ENCODE measurements at places on chromosomes 5 and 9. TPM values are rescaled to one million over a fixed set of nuclear protein-coding genes. Genes with fewer than 3 reads are reported as not detected.

DNA sequence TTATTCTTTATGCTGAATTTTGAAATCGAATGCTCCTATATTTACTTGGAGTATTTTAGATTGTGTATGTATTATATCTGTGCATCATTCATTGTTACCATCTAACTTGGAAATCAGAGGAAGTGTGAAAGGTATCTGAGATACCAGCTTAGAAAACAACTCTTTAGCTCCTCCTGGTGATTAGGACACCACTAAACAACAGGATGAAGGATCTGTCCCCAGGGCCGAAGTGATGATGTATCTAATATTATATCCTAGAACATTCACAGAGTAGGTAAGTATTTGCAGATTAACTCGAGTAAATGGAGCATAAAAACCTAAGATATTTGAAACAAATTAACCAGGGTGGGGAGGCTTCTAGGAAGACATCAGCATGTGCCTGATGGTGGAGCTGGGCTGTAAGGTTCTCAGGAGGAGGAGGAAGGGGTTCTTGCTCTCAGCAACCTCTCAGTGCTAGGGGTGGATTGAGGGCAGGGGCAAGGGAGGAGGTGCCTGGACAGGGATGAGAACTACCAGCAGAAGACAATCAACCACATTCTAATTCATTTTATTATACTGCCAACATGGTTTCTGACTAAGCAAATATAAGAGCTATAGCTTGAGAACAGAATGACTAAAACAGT is 2.6 kb upstream of the NFIL3 start:
- H3K27ac ChIP-seq = no peak overlapping the region
- H3K4me3 ChIP-seq = no peak overlapping the region
- peak; percentile 63 for DNase-seq
- peaks cover 6% of the 10 kb centered on the region for H3K4me1 ChIP-seq

The TAS2R1 gene
- total RNA-seq = 0.85 TPM

GRCh38 chr9:19583890-19584289 is 175.1 kb downstream of the ACER2 start:
- H3K4me1 ChIP-seq = no peaks in the 10 kb centered on the region
- no peak for DNase-seq
- H3K4me3 ChIP-seq = no peak overlapping the region
- H3K27me3 ChIP-seq = no peaks in the 10 kb centered on the region
- no peaks in the 10 kb centered on the region for H3K36me3 ChIP-seq
- H3K27ac ChIP-seq = no peak overlapping the region

GRCh38 chr9:101711330-101711941 is 27.0 kb downstream of the GRIN3A start:
- no peak for DNase-seq
- H3K27ac ChIP-seq = no peak overlapping the region
- H3K36me3 ChIP-seq = no peaks in the 10 kb centered on the region
- H3K4me1 ChIP-seq = no peaks in the 10 kb centered on the region

GRCh38 chr9:133102190-133103021 is 18.6 kb downstream of the RALGDS start:
- no peaks in the 10 kb centered on the region for H3K4me1 ChIP-seq
- H3K4me3 ChIP-seq = no peak overlapping the region
- H3K27ac ChIP-seq = no peak overlapping the region
- no peaks in the 10 kb centered on the region for H3K27me3 ChIP-seq
- peaks cover 38% of the 10 kb centered on the region for H3K36me3 ChIP-seq

DNA sequence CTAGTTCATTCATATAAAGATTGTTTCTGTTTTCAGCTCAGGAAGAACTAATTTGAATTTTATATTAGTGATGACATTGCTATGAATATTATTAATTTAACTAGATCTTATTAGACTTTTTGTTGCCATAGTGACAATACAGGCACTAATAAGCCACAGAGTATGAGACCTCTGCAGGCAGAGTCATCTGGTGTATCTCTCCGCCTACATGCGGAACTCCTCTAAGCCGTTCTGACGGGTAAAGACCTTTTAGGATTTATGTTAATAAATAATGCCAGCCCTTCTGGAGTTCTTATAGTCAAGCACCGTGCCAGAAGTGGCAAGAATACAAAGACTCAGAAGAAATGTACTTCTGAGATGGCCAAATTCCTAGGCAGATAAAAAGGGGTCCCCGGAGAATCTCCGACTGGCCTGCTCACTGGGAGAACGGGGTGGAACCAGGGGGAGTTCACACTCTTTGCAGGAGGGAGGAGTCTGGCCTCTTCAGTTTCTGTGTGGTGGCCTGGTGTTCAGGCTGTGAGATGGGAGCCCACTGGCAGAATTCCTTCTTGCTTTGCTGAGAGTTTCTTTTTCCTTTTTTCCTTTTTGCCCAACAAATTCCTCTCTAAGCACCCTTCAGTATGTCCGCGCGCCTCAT is 85.1 kb upstream of the IL12B start:
- H3K4me1 ChIP-seq = no peaks in the 10 kb centered on the region
- H3K27me3 ChIP-seq = no peaks in the 10 kb centered on the region
- no peak overlapping the region for H3K27ac ChIP-seq
- DNase-seq = peak; percentile 13
- H3K4me3 ChIP-seq = no peak overlapping the region

The BARHL1 gene
- not detected for total RNA-seq

DNA sequence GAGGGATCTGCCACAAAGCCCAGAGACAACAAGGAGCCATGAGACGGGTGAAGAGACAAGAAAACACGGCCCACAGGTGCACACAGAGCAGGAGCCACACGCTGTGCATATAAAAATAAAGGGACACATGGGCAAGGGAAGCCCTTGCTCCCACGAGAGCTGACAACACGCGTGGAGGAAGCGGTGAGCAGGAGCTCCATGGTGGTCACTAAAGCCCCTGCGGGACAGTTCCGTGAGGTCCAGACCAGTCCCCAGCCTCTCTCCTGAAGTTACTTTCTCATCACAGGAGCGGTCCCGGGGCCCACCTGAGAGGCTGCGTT is 90.7 kb downstream of the CAMSAP1 start:
- DNase-seq = no peak
- no peak overlapping the region for H3K27ac ChIP-seq
- no peak overlapping the region for H3K4me3 ChIP-seq
- H3K4me1 ChIP-seq = no peaks in the 10 kb centered on the region
- H3K27me3 ChIP-seq = no peaks in the 10 kb centered on the region
- H3K36me3 ChIP-seq = peaks cover 70% of the 10 kb centered on the region

- no peak overlapping the region for H3K4me3 ChIP-seq
- H3K27ac ChIP-seq = no peak overlapping the region
- H3K4me1 ChIP-seq = no peaks in the 10 kb centered on the region
- H3K36me3 ChIP-seq = no peaks in the 10 kb centered on the region
- peak; percentile 49 for DNase-seq
Measured at GRCh38 chr5:60207040-60207439, 313.5 kb upstream of the PDE4D start.

- H3K4me1 ChIP-seq = no peaks in the 10 kb centered on the region
- H3K27ac ChIP-seq = no peak overlapping the region
- no peaks in the 10 kb centered on the region for H3K27me3 ChIP-seq
- no peak for DNase-seq
- no peaks in the 10 kb centered on the region for H3K36me3 ChIP-seq
- no peak overlapping the region for H3K4me3 ChIP-seq
Measured at GRCh38 chr5:95026718-95027117, 258.2 kb downstream of the MCTP1 start.

- no peak for DNase-seq
- no peak overlapping the region for H3K4me3 ChIP-seq
- H3K36me3 ChIP-seq = no peaks in the 10 kb centered on the region
- no peaks in the 10 kb centered on the region for H3K27me3 ChIP-seq
- no peaks in the 10 kb centered on the region for H3K4me1 ChIP-seq
Measured at GRCh38 chr5:140235791-140236551, 61.0 kb downstream of the CYSTM1 start.

DNA sequence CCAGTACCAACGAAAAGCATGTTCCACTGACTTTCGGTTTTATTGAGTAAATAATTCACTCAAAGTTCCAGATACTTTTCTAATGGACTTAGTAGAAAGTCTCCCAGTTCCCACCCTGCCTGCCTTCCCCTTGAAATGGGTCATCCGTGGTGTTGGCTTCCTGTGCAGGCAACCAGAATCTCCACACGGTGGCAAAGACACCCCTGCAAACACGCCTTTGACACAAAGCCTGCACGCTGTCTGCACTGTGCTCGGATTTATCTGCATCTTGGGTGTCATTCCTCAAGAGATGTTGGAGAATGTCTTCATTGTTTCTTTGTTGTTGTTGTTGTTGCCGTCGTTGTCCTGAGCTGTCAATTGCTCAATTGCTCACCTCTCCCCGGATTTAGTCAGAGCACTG is 150.0 kb upstream of the IRX2 start:
- H3K36me3 ChIP-seq = no peaks in the 10 kb centered on the region
- DNase-seq = no peak
- no peaks in the 10 kb centered on the region for H3K27me3 ChIP-seq
- H3K27ac ChIP-seq = no peak overlapping the region
- no peaks in the 10 kb centered on the region for H3K4me1 ChIP-seq

- H3K36me3 ChIP-seq = no peaks in the 10 kb centered on the region
- H3K27ac ChIP-seq = no peak overlapping the region
- no peaks in the 10 kb centered on the region for H3K4me1 ChIP-seq
- H3K4me3 ChIP-seq = no peak overlapping the region
Measured at GRCh38 chr5:101390151-101390908, 487.2 kb upstream of the ST8SIA4 start.

GRCh38 chr9:132986640-132987620 is 8.4 kb downstream of the GFI1B start:
- H3K36me3 ChIP-seq = no peaks in the 10 kb centered on the region
- DNase-seq = no peak
- H3K27me3 ChIP-seq = peaks cover 5% of the 10 kb centered on the region
- H3K4me1 ChIP-seq = no peaks in the 10 kb centered on the region
- no peak overlapping the region for H3K27ac ChIP-seq
- H3K4me3 ChIP-seq = no peak overlapping the region

DNA sequence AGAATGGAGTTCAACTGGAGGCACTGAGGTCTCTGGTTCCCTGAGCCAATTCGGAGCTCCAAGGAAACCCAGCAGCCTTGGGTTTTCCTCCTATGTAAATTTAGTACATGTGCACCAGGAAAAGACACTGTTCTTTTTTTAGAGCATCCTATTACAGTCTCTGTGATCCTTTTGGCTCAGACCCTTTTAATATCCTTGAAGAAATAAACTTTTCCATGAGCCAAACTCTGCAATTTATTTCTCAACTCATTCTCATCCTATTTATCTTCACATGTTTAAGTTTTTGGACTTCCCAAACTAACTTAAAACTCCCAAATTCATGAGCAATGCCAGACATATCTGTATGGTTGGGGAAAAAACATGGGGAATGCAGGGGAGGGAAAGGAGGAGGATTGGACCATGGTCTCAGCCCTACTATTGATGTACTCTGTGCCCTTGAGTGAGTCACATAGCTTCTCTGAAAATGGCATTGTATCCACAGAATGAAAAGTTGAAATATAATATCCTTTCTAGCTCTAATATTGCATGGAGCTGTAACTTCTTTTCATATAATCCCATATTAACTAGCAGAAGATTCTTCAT is 76.6 kb downstream of the PAPPA start:
- H3K4me1 ChIP-seq = no peaks in the 10 kb centered on the region
- DNase-seq = no peak
- no peaks in the 10 kb centered on the region for H3K36me3 ChIP-seq
- no peaks in the 10 kb centered on the region for H3K27me3 ChIP-seq
- H3K4me3 ChIP-seq = no peak overlapping the region

- H3K36me3 ChIP-seq = no peaks in the 10 kb centered on the region
- DNase-seq = no peak
- no peak overlapping the region for H3K4me3 ChIP-seq
- H3K27ac ChIP-seq = no peak overlapping the region
- H3K4me1 ChIP-seq = no peaks in the 10 kb centered on the region
- no peaks in the 10 kb centered on the region for H3K27me3 ChIP-seq
Measured at GRCh38 chr9:73869264-73869663, 627.9 kb upstream of the RORB start.

DNA sequence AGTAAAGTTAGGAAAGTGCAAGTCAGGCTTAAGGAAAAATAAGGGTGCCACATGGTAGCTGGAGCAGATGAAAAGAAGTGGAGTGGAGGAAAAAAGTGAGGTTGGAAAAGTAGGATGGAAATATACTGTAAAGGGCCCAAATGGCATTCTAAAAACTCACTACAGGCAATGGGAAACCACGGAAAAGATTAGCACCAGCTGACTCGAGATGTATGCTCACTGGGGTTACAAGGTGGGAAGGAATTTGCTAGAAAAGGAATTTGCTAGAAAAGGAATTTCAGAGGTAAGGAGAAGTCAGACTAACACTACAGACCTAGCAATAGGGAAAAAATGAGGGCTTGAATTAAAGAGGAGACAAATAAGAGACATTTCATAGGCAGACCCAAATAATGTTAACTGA is 3.6 kb downstream of the PSMD5 start:
- no peak for DNase-seq
- no peaks in the 10 kb centered on the region for H3K36me3 ChIP-seq
- H3K27ac ChIP-seq = no peak overlapping the region
- no peaks in the 10 kb centered on the region for H3K4me1 ChIP-seq
- no peak overlapping the region for H3K4me3 ChIP-seq
- H3K27me3 ChIP-seq = no peaks in the 10 kb centered on the region

- no peak overlapping the region for H3K4me3 ChIP-seq
- H3K4me1 ChIP-seq = no peaks in the 10 kb centered on the region
- no peaks in the 10 kb centered on the region for H3K36me3 ChIP-seq
- no peak for DNase-seq
- no peak overlapping the region for H3K27ac ChIP-seq
- no peaks in the 10 kb centered on the region for H3K27me3 ChIP-seq
Measured at GRCh38 chr9:121857928-121858327, 206.5 kb downstream of the DAB2IP start.

The GOLGA2 gene
- total RNA-seq = 100 TPM

GRCh38 chr9:127886401-127886972 is 9.0 kb upstream of the AK1 start:
- H3K36me3 ChIP-seq = peaks cover 20% of the 10 kb centered on the region
- no peak for DNase-seq
- no peaks in the 10 kb centered on the region for H3K27me3 ChIP-seq
- H3K4me3 ChIP-seq = no peak overlapping the region
- H3K27ac ChIP-seq = no peak overlapping the region
- H3K4me1 ChIP-seq = peaks cover 7% of the 10 kb centered on the region

The FRRS1L gene
- 0.03 TPM for total RNA-seq

- no peaks in the 10 kb centered on the region for H3K27me3 ChIP-seq
- no peaks in the 10 kb centered on the region for H3K4me1 ChIP-seq
- no peak overlapping the region for H3K27ac ChIP-seq
- H3K4me3 ChIP-seq = no peak overlapping the region
- H3K36me3 ChIP-seq = no peaks in the 10 kb centered on the region
Measured at GRCh38 chr5:33346534-33346933, 94.2 kb upstream of the TARS1 start.

The GLRA1 gene
- not detected for total RNA-seq

The KIF20A gene
- total RNA-seq = 8.0 TPM

DNA sequence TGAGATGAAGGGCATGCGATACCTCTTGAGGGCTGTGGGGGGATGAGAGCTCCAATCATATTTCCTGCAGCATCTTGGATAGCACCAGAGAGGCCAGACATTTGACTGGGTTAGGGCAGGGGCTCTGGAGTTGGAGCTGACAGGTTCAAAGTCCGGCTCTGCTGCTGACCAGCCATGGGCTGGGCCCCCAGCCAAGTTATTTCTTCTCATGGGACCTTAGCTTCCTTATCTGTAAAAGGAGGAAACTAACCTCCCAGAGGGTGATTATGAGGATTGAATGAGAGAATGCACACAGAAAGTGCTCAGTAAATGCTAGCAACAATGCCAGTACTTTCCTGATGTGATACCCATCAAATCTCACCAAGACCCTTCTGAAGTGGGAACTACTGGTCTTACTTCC is 65.2 kb upstream of the SLC25A51 start:
- no peak overlapping the region for H3K4me3 ChIP-seq
- H3K4me1 ChIP-seq = peaks cover 12% of the 10 kb centered on the region
- no peak for DNase-seq
- no peaks in the 10 kb centered on the region for H3K27me3 ChIP-seq

All from lung (tissue), 17 donors.